ENCODE measurements at places on chromosomes 5 and 9.

DNA sequence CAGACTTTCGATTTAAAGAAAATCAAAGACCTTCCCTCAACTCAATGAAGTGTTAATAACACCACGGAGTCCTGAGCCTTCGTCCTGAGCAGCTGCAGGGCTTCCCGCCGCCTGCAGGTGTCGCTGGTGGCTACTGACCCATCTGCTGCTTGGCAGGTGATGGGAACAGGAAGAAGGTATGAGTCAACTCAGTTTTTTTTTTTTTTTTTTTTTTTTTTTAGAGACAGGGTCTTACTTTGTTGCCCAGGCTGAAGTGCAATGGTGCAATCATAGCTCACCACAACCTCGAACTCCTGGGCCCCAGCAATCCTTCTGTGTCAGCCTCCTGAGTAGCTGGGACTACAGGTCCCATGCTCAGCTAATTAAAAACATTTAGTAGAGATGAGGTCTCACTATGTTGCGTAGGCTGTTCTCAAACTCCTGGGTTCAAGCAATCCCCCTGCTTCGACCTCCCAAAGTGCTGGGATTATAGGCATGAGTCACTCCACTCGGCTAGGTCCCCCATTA is 185.7 kb upstream of the IL12B start:
- DNase-seq: peak; percentile 52

DNA sequence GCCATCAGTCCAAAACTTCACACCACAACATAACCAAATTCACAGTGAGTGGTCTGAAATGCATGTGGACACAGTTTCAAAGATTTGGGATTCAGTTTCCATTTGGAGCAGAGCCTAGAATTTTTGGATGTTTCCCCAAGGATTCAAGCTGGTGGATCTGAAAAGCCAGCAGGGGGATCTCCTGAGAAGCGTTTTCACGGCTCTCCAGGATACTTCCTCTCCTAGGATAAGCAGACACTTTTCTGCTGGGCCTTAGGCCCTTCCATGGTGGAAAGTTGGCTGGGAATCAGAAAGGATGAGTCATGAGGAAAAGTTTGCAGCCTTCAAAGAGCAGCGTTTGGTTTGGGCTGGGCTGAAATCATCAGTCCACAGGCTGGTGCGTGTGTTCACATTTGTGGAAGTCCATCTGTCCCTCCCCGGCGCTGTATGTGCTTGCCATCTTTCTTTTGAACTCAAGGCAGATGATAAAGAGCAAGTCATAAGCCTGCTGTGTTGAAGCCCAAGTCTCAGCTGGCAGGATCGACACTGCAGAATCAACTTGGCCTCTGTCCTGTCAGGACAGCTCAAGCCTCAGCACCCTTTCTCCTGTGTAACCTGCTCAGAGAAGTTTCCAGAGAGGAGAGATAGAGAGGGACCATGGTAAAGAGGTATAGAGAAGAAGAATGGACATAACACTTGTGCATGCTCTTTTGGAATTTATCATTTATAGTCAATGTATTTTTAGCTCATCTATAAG is 152.6 kb upstream of the MSX2 start:
- no peak for DNase-seq

DNA sequence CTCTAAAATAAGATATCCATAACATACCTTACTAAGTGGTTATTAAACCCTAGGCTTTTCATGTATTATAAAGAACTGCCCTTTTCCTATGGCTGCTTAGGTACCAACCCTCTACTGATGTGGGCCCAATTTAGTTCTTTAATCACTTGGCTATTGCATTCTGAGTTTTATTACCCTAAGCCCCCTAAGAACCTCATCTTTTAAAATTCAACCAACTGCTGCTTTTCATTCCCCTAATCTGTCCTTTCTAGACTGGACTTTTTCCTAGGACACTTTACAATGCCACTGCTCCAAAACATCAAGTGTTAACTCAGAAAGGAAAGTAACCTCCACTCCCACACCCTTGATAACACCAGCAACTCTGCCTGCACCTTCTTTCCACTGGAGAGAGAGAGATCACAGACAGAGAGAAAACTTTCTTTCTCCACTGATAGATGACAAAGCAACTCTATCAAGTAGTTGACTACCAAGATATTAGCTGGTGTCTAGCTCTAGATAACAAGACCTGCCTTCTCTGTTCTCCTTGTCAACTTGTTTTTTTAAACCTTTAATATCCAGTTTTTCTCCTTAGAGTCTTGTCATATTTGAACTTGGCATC is 27.3 kb downstream of the ELL2 start:
- no peak for DNase-seq

GRCh38 chr5:171418316-171418981 is 998 bp upstream of the FGF18 start:
- no peak for DNase-seq

DNA sequence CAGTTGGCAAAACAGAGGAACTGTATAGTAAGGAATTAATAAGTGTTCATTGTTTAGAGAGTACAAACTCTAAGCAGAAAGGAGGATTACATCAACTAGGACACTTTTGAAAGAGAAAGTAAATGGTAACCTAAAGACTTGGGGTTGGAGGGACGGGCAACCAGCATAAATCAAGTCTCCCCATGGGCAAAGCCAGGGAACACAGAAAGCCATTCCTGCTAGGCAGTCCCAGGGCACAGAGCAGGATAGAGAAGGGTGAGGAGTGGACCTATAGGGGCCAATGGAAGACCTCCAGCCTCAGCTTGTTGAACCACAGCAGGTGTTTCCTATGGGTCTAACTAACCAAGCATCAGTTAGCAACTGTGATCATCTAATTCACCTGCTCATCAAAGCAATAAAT is 9.2 kb upstream of the ERAP1 start:
- DNase-seq: no peak

- DNase-seq: no peak
Measured at GRCh38 chr5:2805080-2805479, 53.6 kb upstream of the IRX2 start.

- no peak for DNase-seq
Measured at GRCh38 chr5:142600092-142600491, 85.8 kb downstream of the FGF1 start.

All from activated CD4-positive, alpha-beta T cell treated with anti-CD3 and anti-CD28 coated beads for 1 hour (primary cell).